ENCODE measurements at places on chromosomes 2 and 18.
A peak's percentile ranks its signal among the peaks of the same experiment; 100 is the strongest.

- DNase-seq = peak; percentile 69
Measured at GRCh38 chr18:76821875-76822505, 367 bp upstream of the ZNF236 start.

GRCh38 chr18:9950289-9951016 is 36.6 kb downstream of the VAPA start:
- peak; percentile 83 for DNase-seq

DNA sequence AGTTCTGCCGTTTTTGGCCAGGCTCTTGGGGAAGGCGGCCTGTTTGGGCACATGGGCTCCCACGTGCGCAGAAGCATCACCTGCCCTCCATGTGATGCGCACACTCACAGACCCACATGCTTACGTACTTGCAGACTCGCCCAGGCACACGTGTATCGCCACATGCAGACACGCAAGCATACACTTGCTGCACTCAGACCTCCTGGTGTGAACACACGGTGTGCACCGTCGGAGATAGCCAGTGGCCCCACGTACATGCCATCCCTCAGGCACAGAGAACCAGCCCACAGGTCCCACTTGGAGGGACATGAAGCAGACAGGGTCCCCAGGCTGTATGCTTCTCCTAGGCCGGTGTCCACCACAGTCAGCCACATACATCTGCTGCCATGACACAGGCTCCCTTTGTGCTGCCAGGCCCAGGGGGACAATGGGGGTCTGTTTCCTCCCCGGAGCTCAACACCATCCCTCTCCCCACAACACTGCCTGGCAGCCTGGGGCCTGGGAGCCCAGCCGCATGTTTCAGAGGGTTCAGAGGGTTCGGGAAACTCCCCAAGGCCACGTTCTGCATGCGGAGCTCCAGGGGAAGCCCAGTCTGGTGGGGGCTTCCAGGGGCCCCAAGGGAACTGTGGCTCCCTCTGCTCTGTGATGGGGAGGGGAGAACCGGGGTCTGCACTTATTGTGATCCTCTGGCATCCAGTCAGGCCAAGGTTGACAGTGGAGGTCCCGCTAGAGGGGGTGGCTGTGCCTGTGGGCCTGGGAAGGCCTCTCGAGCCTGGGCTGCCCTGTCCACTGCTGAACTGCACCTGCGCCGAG is 208.1 kb upstream of the HAAO start:
- DNase-seq = no peak

- DNase-seq = no peak
Measured at GRCh38 chr2:38584881-38585280, 17.8 kb downstream of the HNRNPLL start.

- DNase-seq = no peak
Measured at GRCh38 chr2:162041485-162041884, 32.5 kb downstream of the DPP4 start.

DNA sequence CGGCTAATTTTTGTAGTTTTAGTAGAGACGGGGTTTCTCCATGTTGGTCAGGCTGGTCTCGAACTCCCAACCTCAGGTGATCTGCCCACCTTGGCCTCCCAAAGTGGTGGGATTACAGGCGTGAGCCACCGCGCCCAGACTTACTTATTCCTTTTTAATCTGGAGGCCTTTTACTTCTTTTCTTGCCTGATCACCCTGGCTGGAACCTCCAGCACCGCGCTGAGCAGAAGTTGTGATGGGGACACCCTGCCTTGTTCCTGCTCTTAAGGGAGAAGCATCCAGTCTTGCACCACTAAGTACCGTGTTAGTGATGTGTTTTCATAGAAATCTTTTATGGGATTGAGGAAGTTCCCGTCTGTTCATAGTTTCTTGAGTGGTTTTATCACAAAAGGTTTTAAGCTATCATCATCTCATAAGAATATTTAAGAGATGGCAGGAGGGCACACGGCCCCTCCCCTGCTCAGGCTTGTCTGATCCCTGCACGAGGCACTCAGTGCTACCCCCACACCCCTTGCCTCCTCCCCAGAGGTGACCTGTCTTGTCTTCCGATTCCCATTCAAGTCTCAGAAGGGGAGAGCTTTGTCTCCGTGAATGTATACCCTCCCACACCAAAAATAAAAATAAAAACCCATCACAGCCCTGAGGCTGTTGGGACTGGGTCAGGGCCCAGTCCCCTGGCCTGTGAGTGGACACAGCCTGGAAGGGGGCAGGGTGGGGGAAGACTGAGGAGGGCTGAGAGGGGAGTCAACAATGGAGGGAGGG is 65.3 kb upstream of the SMAD7 start:
- no peak for DNase-seq

DNA sequence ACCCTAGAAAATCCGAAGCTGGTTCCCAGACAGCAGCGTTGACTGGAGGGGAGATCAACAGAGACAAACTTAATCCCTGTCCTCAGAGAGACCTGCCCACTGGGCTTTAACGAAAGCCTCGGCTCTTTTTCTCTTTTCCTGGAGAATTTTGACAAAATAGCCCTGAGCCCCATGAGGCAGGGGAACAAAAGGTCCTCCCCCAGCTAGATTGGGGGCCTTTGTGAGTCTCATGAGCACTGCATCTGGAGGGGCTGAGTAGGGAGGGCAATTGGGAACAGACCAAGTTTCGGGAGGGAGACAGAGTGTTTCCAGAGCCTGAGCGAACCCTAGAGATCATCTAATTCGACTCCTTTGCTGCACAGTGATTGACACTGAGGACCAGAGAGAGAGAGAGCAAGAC is 123.9 kb upstream of the HAAO start:
- no peak for DNase-seq

- peak; percentile 80 for DNase-seq
Measured at GRCh38 chr2:174824068-174824467, 59.8 kb upstream of the CHRNA1 start.

DNA sequence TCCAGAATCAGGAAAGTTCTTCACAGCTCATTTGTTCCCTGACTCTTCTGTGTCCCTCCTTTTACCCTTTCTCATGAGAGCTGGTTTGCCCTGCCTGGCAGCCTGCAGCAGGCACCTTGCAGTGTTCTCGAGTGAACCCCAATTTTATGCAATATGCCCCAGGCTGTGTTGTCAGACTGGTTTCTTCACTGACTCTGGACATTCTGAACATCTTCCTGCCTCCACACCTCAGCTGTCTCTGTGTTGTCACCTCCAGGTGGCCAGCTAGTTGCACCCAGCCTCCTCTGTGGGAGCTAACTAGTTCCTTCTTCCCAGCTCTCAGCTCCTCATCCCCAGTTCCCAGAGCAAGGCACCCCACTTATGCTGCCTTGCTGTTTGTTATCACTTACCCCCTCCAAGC is 5.5 kb downstream of the SETBP1 start:
- no peak for DNase-seq

GRCh38 chr2:237482485-237482884 is 4.6 kb upstream of the MLPH start:
- peak; percentile 74 for DNase-seq

DNA sequence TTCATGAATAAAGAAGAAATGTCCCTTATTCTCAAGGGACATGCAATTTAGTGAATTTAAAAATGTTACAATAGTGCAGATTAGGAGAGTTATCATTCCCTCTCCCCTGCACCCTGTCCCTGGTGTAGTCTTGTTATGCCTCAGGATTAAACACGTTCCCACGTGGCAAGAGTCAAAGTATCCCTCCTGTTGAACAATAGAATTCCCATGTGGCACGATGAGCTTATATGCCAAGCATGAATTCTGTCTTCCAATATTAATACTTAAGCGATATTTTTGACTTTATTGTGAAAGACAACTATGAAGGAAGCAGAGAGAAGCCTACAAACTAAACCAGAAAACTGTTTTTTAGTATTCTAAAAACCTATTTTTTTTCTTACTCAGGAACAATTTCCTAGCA is 36.7 kb upstream of the SPAG16 start:
- no peak for DNase-seq

- no peak for DNase-seq
Measured at GRCh38 chr18:415617-416612, 84.6 kb downstream of the COLEC12 start.

GRCh38 chr2:10792660-10793400 is 19.8 kb downstream of the PDIA6 start:
- no peak for DNase-seq

DNA sequence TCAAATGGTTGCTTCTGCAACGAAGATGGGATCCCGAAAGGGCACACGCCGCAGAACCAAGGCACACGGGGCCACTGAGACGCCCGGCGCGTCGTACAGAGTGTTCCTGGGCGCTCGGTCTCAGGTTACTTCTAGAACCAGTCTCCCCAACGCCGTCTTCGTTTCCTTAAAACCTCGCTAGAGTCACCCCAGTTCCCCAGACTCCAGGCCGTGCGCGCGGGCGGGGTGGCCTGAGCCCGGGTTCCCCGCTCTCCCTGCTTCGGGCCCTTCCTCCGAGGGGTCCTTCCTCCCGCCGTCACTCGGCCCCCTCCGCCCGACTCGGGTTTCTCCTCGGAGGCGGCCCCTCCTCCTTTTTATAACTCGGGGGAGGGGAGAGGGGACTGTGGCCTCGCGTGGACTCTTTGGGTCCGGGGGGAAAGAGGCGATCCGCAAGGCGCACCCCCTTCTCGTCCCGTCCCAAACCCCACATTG is 774 bp upstream of the FZD7 start:
- DNase-seq = peak; percentile 17

GRCh38 chr18:76493213-76494161 is 1.6 kb downstream of the ZNF516 start:
- DNase-seq = peak; percentile 90

DNA sequence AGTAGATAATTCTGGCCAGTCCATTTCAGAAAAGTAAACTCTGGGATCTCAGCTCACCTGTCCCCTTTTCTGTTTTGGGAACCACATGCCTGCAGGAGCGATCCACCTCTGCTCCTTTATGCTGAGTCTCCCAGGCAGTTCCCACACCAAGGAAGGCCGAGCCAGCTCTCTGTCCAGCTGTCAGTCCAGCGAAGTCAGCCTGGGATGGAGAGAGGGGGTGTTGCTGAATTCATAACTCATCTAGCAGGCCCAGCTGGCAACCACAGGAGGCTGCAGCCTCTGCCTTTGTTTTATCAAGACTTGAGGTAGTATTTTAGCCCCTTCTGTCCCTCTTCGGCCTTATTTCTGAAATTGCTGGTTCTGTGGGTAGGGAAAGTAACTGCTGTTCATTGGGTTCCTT is 209.9 kb downstream of the ARL4C start:
- DNase-seq = no peak

DNA sequence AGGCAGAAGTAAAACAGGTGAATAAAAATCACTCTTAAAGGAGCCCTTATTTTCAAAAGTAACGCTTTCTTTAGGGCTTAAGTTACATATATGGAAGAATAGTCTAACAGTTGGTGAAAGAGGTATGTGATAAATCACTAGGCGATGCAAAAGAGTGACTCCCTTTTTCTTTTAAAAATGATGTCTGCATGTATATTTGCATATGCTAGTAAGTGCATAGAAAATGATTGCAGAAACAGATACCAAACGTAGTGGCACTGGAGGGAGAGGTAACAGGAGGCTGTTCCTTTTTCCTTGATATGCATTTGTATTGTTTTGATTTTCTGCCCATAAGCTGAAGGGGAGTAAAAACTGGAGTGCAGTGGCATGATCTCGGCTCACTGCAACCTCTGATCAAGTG is 158.3 kb downstream of the PRPF40A start:
- no peak for DNase-seq

DNA sequence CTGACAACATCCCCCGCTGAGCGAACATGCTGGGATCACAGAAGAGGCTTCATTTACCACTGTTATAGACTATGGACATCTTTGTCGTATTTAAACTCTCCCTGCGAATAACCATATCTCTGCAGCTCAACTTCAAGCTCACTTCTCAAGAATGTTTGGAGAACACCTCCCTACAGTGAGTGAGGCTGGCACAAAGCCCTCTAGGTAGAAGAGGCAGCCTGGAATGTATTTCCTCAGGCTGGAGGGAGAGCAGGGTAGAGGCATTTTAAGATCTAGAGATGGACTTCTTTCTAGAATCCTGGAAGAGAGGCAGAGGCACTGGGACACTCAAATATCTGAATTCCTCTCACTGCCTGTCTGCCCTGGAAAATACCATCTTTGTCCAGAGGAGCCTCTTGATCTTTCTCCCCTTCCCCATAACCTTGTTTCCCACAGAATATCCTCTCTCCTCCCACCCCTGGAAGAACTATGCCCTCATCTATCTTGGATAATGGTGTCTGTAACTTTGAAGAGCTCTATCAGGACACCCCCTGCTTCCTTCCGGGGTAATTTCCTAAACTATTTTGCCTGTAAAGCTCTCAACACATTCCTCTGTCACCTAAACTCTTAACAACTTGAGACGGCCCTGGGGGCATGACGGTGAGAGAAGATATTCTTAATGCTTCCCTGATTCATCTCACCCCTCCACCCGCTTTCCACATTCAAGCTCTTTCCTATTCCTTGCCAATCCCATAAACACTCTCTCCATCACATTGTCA is 2.4 kb upstream of the ANTXR1 start:
- no peak for DNase-seq

- DNase-seq = no peak
Measured at GRCh38 chr2:147365622-147366021, 479.2 kb upstream of the ACVR2A start.

DNA sequence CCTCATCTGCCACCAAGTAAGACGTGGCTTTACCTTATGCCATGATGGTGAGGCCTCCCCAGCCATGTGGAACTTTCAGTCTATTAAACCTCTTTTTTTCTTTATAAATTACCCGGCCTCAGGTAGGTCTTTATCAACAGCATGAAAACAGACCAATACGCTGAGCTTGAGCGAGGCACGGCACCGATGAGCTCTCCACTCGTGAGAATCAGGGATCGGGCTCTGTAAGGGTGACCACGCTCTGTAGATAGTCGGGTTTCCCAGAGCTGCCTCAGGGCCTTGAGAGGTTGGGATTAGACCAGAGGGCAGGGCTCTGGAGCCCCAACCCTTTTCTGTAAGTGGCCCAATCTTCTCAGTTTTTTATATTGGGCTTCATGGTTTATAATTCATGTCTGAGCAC is 360.3 kb upstream of the MYT1L start:
- DNase-seq = no peak

- DNase-seq = no peak
Measured at GRCh38 chr2:234048049-234048448, 2.5 kb upstream of the SPP2 start.

DNA sequence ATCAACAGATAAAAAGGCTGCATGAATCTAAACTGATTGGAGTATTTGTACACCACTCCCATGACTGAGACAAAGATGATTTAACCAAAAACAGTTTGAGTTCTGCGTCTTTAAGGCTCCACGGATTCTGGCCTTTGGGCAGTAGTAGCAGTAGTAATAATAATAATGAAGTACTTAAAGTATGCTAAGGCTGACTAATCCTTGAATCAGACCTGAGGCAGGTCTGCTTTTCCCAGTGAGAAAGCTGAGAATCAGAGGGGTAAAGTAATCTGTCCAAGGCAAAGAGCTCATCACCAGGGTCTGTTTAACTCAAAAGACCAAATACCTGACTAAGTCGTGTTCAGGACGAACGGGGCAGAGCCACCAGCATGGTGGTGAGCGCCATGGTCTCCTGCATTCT is 61.4 kb downstream of the ID2 start:
- DNase-seq = no peak

GRCh38 chr2:47050021-47050760 is 104.9 kb downstream of the STPG4 start:
- no peak for DNase-seq
